ENCODE measurements at places on chromosomes 4 and X.
A peak's percentile ranks its signal among the peaks of the same experiment; 100 is the strongest.

DNA sequence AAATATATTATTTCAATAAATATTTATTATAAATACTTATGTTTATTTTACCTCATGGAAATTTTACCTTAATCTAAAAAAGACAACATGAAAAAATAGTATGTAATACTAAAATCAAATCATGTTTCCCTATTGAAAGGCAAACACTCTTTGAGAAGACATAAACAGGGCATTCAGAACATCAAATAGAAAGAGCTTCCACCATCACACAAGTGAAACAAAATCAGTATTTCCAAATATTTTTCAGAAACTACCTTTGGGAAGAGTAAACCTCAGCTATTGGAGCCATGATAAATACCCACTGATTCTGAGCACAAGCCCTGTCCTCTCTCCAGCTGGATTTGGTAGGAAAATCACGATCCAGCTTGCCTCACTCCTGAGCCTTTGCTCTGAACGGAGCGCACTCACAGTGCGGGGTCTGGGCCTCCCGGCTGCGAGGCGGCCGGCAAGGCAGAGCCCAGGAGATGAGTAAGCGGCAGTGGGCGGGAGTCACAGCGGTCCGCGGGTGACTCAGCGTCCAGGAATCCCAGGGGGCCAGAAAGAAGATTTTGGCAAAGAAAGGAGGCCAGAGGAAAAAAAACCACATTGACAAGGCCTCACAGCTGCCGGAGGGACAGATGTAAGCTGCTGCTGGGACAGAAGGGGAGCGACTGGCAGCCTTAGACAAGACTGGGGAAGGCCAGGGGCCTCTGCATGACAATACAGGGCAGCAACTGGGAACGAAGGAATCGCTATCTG is 14.7 kb upstream of the ANXA5 start:
- peak; percentile 98 for DNase-seq

DNA sequence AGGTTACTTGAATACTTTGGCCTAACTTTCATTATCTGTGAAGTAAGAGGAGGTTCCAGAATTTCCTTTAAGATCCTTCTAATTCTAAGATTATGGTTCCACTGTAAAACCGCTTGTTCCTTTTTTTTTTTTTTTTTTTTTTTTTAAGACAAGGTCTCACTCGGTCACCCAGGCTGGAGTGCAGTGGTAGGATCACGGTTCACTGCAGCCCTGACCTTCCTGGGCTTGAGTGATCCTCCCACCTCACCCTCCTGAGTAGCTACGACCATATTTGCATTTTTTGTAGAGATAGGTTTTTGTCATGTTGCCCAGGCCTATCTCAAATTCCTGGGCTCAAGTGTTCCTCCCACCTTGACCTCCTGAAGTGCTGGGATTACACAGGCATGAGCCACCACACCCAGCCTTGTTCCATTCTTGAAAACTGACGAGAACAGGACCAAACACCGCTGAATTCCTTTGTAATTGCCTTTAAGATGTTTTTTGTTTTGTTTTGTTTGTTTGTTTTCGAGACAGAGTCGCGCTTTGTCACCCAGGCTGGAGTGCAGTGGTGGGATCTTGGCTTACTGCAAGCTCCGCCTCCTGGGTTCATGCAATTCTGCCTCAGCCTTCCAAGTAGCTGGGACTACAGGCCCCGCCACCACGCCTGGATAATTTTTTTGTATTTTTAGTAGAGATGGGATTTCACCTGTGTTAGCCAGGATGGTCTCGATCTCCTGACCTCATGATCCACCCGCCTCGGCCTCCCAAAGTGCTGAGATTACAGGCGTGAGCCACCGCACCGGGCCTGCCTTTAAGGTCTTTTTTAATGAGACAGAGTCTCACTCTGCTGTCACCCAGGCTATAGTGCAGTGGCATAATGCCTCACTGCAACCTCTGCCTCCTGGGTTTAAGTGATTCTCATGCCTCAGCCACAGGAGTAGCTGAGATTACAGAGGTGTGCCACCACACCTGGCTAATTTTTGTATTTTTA is 6.8 kb downstream of the PDS5A start:
- peak; percentile 18 for DNase-seq

GRCh38 chr4:153763404-153763803 is 3.6 kb upstream of the RNF175 start:
- DNase-seq = peak; percentile 20

DNA sequence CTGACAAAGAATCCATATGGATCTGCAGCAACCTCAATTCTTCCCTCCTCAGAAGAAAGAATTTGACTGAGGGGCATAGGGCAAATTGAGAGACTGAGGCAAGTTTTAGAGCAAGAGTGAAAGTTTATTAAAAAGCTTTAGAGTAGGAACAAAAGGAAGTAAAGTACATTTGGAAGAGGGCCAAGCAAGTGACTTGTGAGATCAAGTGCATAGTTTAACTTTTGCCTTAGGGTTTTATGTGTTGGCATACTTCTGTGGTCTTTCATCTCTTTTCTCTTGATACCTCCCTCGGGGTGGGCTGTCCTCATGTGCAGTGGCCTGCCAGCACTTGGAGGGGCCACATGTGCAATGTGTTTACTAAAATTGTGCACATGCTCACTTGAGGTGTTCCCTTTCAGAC is 98.0 kb upstream of the MAGEB16 start:
- no peak for DNase-seq

DNA sequence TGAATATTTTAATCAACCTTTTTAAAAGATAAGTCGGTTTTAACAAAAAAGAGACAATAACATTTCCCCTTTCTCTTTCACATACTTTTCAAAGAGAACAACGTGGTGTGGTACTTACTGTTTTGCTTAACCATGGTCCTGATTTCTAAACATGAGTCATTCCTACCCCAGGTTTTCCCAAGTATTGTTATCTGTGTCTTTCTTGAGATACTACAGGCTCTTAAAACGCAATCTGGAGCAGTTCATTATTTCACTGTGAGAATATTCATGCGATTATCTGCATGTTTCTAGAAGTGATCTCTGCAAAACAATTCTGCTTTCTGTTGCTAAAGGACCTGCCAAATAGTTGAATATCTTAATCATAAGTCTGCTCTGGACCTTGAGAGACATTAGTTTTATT is 127.3 kb downstream of the TENM3 start:
- DNase-seq = no peak

GRCh38 chrX:121356850-121357171 is 309.4 kb downstream of the GLUD2 start:
- no peak for DNase-seq

DNA sequence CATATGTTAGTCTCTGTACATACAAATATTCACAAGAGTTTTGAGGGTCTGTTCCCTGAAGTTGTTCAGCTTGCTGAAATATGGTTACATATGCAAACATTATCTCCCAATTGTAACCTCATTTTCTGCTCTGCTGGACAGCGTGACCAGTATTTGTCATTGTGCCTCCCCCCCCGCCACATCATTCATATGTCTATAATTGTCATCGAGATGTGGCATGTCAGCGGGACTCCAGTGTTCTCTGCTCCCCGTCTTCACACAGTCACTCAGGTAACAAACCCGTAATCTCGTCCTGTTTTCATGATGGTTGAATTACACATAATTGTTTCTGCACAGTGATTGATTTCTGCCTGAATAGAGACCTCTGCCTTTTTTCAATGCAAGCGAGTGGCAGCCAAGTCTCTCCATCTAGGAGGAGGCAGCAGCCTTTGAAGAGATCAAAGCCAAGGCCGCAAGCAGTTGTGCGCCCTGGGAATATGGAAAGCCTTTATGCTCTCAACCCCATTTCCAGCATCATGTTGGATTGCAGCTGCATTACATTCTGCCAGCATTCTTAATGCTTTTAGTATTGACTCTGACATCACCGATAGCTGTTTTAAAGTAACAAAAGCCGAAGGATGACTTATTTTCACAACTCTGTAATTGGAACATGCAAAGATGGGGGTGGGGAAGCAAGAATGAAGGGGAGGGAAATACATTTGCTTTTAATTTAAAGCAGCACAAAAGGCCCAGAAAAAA is 27.4 kb downstream of the LEF1 start:
- DNase-seq = peak; percentile 19

- peak; percentile 44 for DNase-seq
Observed at GRCh38 chr4:112348488-112349158, 51.5 kb downstream of the ALPK1 start.

GRCh38 chr4:73613130-73613529 is 7.1 kb downstream of the RASSF6 start:
- DNase-seq = no peak

All from adipocyte (in vitro differentiated cells).